PC-9 (cell line): ENCODE measurements at places on chromosomes 7 and 10. TPM values are rescaled to one million over a fixed set of nuclear protein-coding genes. Genes with fewer than 3 reads are reported as not detected.

DNA sequence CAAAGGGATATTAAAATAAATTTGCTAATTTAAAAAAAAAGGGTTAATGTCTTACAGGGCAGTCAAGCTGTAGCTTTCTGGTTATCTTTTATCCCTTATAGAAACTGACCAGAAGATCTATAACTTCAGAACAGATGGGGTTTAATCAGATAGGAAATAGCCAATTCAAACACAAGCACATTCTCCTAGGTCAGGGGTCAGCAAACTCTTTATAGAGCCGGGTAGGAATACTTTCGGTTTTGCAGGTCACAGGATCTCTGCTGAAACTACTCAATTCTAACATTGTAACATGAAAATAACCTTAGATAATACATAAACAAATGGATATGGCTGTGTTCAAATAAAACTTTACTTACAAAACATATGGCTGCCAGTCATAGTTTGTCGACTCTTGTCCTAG is 479.8 kb downstream of the ADRA2A start:
- DNase-seq, result no peak

DNA sequence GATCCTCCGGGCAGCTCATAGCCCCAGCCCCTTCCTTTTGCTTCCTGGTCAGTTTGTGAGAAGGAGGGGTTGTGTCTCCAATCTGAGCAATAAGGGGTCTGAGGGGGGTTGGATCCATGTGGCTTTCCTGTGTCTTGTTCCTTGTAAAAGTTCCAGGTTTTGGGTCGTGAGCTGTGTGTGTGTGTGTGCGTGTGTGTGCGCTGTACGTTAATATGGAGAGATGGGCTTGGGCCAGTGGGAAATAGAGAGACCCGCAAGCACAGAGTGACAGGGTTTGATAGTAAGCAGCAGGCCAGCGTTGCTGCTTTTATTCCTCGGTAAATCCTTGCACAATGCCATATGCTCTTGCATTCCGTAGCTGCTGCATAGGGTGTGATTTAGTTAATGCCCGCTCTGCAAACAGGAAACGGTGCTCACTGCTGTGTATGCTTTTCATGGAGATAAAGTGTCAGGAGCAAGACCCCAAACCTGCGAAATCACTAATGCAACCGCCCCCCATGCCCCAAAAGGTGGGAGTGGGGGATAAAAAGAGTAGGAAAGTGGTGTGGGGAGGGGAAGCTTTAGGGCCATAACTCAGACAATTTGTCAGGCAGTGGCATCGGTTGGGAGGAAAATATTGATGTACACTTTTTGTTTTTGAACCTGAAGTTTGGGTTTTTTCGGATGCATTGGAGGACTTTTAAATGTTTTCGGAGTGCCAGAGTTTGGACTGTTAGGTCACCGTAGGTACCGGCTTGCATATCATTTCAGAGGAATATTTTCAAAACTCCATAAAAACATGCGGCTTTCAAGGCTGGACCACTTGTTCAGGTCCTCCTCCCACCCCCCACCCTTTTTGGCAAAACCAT is 108.7 kb downstream of the TCF7L2 start:
- DNase-seq, result no peak

DNA sequence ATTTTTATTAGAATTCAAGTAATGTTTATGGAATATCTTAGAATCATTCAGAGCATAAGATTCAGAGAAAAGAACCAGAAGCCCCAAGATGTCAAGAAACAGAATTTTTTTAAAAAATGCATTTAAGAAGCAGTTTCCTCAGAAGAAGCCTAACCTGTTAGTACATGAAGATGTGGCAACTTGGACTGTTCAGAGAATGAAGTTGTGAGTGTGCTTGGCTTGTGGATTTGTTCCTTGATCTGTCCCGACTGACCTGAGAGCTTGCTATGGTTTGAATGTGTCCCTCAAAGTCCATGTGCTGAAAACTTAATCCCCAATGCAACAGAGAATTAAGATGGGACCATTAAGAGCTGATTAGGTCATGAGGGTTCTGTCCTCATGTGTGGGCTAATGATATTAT is 13.8 kb upstream of the AFAP1L2 start:
- no peak for DNase-seq

DNA sequence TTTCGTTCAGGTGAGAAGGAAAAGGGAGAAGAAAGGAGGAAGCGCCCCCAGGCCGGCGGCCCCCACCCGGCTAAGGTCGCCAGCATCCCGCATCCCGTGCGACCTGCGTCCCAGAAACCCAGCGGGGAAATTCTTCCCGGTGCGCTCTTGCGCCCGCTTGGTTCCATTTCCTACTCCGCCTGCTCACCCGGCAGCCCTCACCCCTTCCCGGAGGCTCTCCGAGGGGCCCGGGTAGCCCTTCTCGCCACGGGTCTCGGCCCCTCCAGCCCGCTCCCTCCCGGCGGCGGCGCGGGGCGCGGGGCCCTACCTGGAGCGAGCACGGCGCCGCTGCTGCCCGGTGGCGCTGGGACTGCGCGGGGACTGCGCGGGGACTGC is at the start of gene PRKCQ:
TSS of gene PRKCQ (minus strand) at position 373 of the 375 bp plus-strand sequence. CDS start 65,141 bp downstream, outside the sequence.
- DNase-seq, result no peak

DENND2A gene
- total RNA-seq, result 3.7 and 4.2 TPM in 2 replicates

TAS2R4 gene
- 0.65 and 1.4 TPM in 2 replicates for total RNA-seq
